ENCODE measurements at places on chromosomes 1 and 21.

GRCh38 chr1:170296642-170297041, 150.9 kb downstream of the NTMT2 start:
- no peak for DNase-seq

DNA sequence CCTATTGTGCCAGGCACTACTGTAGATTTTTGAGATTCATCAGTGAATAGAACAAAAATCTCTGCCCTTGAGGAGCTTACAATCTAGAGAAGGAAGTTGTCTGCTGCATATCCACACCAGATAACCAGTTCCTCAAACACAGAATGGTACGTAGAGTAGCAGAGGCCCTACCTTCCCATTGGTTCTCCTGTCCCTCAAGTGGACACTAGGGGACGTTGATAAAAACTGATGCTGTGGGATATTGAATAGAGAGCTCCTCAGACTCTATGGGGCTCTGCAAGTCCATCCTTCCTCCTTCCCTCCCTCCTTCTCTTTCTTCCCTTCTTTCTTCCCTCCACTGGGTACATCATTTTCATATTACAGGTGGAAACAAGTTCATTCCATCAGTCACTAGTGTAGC, 371.3 kb downstream of the PBX1 start:
- DNase-seq: no peak

- no peak for DNase-seq
Observed at GRCh38 chr1:185441605-185442004, 124.6 kb upstream of the IVNS1ABP start.

DNA sequence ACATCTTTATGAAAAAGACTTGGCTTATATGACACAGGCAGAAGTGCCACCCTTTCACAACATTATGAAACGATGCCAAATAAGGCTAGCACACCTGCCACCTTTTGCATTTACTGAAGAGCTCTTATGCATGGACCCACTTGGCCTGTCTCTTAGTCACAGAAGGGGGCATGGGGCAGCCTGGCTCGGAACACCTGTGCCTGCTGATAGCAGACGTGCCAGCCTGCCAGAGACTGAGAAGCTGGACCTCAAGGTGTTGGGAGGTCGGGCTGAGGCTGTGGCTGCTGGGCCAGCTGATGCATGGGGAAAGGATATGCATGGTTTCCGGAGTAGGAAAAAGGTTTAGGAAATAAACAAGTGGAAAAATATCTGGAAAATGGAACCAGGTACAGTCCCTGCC, 21.5 kb downstream of the RCAN1 start:
- DNase-seq: no peak

DNA sequence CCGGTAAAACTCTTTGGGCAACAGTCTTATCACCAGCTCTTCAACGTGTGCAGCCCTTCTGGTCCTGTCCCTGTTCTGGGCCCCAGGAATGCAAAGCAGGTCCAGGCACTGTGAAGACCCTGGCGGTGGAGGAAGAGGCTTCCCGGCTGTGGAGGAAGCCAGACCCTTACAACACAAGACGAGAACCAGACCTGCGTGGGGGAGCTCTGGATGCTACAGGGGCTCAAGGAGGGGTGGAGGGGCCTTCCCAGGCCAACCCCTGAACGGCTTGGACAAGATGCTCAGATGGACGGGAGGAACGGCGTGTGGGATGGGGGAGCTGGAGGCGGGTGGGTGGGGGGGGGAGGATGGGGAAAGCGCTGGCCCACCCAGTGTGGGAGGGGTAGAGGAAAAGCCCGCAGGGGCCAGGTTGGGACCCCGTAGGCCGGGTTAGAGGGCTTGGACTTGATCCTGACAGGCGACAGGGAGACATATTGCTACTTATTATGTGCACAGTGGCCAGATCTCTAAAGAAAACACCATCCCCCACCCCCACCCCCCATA, 5.1 kb upstream of the OLIG2 start:
- no peak for DNase-seq
